Stimulated activated CD4-positive, alpha-beta T cell treated with anti-CD3 and anti-CD28 coated beads, TNF-alpha, amount 100 ng/mL, for 24 hours (primary cell): ENCODE measurements at places on chromosomes 5 and 9.

GRCh38 chr9:96565671-96566497, 53.8 kb downstream of the CDC14B start:
- no peak for DNase-seq

GRCh38 chr5:158478139-158478538, 619.2 kb upstream of the CLINT1 start:
- no peak for DNase-seq

DNA sequence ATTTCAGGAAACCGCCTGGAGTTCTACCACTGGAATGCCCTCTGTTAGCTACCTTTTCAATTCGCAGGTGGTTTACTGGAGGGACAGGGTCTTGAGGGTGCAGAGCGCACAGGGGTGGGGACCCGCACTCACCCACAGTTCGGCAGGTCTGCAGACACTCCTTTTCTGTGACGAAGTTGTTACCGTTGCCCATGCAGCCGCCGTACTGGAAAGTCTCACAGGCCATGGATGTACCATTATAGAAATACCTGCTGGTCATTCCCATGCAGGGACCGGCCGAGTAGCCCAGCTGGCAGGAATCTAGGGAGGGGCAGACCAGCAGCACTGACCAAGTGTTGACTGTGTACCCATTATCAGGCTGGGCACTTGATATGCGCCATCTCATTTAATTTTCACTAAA, 16.8 kb downstream of the AMBP start:
- DNase-seq = no peak

DNA sequence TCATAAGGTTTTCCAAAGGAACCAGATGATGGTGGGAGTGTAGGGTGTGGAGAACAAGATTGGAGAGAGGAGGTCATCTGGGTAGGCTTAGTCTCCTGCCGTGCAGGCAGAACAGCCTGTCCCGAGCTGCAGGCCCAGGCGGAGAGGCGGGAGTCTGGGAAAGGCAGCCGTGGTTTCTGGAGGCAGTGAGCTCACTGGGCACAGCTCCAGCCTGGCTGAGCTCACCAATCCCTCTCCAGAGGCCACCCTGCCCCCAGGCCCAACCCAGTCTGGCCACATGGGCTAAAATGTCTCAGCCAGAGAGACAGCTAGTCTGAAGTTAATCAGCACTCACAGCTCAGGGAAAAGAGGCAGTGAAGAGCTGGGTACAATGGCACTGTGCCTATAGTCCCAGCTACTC, 12.3 kb downstream of the P4HA2 start:
- DNase-seq = no peak

GRCh38 chr5:73540192-73540591, 25.2 kb downstream of the ANKRA2 start:
- DNase-seq = no peak

DNA sequence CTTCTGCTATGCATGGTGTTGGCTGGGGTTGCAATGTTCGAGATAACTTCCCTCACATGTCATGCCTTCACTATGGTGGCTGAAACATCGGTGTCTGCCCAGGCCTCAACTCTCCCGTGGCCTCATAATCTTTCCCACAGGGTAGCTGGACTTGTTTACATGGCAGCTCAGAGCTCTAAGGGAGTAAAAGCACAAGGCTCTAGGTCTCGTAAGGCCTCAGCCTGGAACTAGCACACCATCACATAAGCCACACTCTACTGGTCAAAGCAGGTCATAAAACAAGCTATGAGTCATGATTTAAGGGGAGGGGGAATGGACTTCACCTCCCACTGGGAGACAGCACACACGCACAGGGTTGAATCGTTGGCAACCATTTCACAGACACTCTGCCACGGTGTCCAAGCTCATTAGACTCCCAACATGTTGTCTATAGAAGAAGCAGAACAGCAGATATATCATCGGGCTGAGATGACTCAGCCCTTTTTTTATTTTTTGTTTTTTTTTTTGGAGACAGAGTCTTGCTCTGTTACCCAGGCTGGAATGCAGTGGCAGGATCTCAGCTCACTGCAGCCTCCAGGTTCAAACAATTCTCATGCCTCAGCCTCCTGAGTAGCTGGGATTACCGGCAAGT, 66.8 kb upstream of the IL17B start:
- DNase-seq = no peak

DNA sequence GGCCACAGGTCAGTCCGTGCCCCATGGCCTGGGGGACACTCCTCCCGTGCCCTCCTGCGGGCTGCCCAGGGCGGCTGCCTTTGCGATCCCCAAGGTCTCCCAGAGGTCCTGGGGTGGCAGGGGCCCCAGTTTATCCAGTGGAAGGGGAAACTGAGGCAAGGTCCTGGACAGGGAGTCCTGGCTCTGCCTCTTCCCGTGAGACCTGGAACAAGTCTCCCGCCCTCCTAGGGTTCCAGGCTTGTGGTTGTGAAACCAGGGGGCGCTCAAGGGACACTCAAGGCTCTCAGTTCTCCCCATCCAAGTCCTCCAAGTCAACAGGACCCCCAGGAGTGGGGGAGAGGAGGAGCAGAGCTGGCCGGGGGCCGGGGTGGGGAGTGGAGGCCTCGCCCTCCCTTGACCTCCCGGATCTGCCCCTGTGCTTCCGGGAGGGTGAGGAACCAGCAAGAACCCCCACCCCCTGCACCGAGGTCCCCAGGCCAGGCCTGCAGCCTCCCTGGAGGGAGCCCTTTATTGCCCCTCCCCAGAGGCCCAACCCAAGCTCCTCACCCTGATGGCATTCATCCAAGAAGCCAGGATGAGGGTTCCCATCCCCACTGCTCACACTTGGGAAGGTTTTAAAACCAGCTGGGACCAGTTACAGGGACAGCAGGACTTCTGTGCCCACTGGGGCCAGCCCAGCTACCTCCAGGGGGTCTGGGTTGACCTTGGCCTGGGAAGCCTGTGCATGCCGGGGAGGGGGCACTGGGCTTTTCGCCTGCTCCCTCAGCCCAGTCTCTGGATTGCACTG, 24.7 kb upstream of the TMEM250 start:
- DNase-seq = no peak

GRCh38 chr5:103356350-103357091, 98.0 kb downstream of the MACIR start:
- DNase-seq = no peak

DNA sequence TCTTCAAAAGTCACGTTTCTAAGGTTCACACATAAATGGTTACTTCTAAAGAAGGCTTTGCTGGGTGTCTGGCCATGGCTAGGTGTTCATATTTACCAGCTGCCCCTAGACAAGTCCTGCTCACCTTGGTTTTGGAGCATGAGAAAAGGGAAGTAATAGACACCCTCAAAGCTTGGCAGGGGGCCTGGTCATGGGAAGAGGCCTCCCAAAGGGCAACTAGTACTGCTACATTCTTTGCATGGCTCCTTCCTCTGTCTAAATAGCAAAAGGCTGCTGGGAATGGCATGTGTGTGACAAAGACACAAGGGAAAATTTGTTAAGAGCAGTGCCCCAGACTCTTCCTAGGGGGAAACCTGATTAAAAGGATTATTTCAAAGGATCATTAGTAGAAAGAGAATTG, 93.4 kb downstream of the NRG2 start:
- no peak for DNase-seq

- DNase-seq = no peak
These were observed 23.6 kb downstream of the MARCHF6 start for GRCh38 chr5:10377081-10377480.

DNA sequence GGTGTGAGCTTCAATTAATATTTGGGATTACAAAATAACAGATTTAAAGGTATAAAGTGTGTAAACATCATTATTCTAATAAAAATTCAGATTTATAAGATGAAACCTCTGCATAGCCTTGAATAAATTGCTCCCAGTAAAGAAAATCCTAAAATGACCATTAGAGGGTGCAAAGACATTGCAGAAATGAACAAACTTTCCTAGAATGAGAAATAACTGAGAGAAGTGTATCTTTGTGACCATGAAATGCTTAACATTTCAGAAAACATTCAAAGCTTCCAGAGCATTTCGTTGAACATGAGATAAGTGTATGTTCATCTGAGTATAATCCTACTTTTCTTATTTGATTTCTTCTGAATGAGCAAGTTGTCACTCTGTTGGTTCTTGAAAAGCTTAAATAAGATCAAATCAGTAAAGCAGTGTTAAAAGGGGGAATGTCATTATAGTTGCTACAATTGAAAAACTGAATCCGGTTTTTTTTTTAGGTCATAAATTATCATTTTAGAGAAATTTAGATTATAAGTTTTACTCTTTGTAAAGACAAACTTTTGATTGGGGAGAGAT, 24.7 kb upstream of the NUDT12 start:
- DNase-seq = no peak

GRCh38 chr5:169653091-169653490, 16.0 kb downstream of the DOCK2 start:
- no peak for DNase-seq

DNA sequence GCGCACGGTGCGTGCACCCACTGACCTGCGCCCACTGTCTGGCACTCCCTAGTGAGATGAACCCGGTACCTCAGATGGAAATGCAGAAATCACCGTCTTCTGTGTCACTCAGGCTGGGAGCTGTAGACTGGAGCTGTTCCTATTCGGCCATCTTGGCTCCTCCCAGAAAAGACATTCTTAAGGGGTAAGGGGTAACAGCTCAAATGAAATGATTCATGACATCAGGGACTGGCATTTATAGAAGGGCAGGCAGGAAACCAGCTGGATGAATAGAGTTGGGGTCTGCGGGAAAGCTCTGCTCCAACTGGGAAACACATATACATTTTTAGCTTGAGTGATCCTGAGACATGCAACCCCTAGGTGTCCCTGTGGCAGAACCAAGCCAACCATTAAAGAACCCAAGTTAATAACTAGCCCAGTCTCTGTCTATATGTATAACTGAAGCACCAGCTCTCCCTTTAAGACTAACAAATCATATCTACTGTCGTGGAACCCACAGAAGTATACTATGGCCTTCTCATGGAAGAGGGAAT, 119.3 kb downstream of the LMNB1 start:
- DNase-seq = no peak

DNA sequence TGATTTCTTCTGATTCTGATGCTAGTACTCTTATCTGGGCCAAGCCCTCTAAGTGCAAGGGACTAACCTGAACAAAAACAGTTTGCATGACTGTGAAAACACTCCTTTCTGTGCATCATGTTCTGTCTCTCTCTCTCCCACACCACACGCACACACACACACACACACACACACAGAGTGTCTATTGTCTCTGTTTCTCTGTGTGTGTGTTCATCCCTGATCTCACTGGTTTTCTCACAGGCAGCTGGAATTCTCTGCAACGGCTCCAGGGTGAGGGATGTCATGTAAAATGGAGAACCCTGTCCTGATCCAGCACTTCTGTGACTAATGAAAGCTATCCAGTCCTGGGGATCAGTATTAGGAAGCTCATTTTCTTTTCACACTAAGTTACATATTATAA, 453.1 kb upstream of the RGMB start:
- no peak for DNase-seq

DNA sequence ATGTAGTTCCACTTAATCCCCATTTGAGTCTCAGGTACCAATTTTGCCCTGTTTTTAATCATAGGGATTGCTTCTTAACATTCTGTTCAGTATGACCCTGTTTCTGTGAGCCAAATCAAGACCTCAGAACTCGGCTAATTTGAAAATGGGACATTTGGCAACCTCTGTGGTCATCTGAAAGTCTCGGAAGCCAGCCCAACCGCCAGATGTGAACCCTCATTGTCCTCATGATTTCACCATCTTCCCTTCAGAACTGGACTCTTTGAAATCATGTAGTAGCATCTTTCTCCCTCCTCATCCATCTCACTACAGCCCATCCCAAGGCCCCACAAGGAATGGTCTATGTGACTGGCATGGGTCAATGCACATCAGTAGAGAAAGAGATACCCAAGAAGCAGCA, 88.9 kb downstream of the S1PR3 start:
- no peak for DNase-seq

DNA sequence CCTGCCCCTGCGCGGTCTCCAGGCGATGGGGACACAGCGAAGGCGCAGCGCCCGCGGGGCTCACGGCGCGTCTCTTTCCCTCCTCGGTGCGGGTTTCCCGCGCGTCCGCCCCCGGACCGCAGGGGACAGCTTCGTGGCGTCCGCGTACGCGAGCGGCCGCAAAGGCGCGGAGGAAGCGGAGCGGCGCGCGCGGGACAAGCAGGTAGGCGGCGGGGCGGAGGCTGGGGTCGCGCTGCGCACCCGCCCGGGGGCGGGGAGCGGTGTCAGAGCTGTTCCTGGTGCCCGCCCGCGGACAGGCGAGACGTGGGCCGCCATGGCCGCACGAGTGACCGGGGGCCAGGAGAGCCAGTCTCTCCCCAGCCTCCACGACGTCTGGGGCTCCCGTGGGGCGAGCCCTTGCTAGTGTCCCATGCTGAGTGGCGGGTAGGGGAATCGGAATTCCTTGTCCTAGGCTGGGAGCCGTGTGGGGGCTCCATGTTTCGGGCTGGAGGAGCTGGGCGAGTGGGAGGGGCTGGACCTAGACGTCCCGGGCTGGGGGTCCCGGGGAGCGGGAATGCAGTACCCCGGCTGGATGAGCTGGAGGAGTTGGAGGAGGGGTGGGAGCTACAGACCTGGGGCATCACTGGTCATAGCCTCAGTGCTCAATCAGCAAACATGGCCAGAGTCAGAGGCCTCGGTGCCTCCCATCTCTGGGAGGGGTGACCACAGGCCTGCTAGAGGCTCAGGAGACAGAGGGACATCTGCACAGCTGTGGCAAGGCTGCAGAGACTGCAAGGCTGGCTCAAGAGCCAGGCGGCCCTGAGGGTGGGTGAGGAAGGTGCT, 968 bp downstream of the NKD2 start:
- no peak for DNase-seq

- no peak for DNase-seq
These were observed 81.8 kb upstream of the MAP3K1 start for GRCh38 chr5:56733580-56733979.

- DNase-seq = no peak
These were observed 153.3 kb downstream of the ESM1 start for GRCh38 chr5:54832045-54832444.

- no peak for DNase-seq
These were observed 18.6 kb upstream of the TMEM174 start for GRCh38 chr5:73154208-73155006.

- DNase-seq = no peak
These were observed 309.6 kb downstream of the CWC27 start for GRCh38 chr5:65078331-65078730.

- no peak for DNase-seq
These were observed 26.3 kb downstream of the LIFR start for GRCh38 chr5:38529955-38530646.

DNA sequence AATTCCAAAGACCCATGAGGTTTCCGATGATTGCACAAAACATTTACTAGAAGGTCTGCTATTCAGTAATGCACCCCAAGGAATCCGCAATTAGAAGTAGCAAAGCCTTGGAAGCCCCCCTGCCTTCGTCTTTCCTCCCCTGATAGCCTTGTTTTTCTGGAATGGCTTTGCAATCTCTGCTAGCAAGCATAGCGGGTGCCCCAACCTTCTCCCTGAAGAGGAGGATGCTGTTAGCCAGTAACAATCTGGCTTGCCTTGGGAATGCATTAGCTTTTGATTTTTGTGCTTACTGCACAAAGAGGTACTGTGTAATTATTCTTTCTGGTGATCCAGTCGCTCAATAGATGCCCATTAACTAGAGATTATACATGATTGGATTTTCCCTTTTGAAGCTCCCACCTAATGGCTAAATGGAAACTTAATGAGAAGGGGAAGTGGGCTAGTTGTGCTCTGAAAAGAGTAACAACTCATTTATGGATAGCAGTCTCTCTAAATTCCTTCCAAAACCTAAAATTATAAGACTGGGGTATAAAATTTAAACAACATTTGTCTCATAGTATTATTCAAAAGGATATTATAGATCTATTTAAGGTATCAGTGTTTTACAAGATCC, 91.6 kb downstream of the FBXW11 start:
- DNase-seq = no peak

GRCh38 chr5:30749971-30750370, 443.5 kb upstream of the CDH6 start:
- no peak for DNase-seq

- no peak for DNase-seq
These were observed 277.2 kb upstream of the VLDLR start for GRCh38 chr9:2344436-2344835.
